ENCODE measurements at places on chromosomes 13 and 19.

DNA sequence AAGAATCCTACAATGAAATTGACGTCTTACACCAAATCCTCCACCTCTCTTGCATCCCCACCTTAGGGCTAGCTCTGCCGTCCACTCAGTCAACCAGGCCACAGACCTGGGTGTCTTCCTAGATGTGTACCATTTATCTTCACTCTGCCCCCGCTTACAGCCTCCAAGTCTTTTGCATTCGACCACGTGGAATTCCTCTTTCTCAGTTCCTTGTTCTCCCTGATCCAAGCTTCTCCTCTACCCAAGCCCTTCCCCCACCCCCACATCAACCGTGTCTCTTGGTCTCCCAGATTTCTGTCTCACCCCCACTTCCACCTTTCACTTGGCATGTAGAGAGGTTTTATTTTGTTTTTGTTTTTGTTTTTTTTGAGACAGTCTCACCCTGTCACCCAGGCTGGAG is 1.2 kb upstream of the DMWD start:
- no peak for DNase-seq

DNA sequence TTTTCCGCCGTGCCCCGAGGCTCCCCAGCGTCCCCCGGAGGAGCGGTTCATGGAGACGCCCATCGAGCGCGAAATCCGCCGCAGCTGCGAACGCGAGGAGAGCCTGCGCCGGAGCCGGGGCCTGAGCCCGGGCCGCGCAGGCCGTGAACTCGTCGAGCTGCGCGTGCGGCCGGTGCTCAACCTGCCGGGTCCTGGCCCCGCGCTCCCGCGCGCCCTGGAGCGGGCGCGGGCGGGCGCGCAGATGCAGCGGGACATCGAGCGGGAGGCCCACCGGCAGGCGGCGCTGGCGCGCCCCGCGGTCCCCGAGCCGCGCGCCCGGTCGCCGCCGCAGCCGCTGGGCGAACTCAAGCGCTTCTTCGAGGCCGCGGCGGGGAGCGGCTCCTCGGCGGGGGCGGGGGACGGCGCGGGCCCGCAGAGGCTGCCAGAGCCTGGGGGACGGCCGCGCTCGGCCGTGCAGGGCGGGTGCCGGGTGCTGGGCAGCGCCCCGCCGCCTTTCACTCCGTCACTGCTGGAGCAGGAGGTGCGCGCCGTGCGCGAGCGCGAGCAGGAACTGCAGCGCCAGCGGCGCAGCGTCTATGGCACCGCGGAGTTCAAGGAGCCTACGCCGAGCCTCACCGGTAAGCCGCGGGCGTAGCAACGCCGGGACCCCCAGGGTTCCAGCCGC is 807 bp downstream of the MISP3 start:
- peak; percentile 92 for DNase-seq

- no peak for DNase-seq
Observed at GRCh38 chr13:106449096-106449495, 86.4 kb downstream of the EFNB2 start.

DNA sequence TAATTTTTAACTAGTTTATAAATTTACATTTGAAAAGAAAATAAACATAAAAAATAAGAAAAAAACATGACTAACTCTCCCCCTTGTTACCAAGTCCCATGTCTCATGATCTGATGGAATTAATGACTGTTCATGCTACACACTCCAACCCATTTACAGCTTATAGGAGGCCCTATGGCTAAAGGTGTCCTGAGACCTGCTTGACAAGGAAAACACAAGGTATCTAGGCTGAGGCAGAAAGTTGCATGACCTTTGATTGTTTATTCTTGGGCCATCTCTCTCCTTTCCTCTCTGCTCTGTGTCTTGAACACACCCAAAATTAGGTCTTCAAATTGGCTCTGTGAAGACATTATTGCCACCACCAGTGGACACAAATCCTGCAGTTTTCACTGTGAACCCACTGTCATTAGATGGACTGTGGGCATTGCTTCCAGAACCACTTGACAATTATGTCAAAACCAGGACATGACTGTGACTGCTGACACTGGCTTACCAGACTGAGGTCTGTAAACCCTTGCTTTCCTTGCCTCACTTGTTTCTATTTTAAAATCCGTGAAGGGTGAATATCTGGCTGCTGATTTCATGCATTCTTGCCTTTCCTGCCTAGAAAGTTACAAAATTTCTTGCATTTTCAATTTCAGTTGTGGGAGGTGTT is 386.5 kb upstream of the SPRY2 start:
- DNase-seq, result no peak

DNA sequence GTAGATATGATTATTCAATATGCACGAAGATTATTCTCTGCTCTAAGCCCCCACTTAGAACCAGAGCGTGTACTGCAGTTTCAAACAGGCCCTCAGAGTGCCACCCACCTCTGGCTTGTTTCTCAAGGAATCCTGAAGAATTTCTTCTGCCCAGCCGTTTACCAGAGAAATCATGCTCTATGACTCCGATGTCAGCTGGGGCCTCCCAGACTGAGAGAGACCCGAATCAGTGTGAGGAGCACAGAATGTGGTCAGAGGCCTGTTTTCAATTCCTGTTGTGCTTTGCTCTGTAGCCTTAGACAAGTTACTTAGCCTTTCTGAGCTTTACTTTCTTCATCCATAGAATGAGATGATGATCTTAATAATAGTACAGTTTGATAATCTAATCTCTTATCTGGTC is 5.5 kb downstream of the PNMA8C start:
- DNase-seq, result no peak

GRCh38 chr13:22629374-22629773 is 551.4 kb upstream of the SGCG start:
- DNase-seq, result no peak

GRCh38 chr19:44607049-44607448 is 6.3 kb upstream of the IGSF23 start:
- DNase-seq, result no peak

- DNase-seq, result no peak
Observed at GRCh38 chr19:55483706-55484592, 1.0 kb upstream of the NAT14 start.

DNA sequence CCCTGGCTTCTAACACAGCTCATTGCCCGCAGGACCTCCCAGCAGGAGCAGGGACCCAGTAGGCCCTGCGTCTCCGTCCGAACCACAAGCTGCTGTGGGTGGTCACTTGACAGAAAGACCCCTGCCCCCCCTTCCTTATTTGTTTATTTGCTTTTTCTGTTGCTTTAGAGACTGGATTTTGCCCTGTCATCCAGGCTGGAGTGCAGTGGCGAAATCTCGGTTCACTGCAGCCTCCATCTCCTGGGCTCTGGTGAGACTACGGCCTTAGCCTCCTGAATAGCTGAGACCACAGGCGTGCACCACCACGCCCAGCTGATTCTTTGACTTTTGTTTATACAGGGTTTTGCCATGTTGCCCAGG is 7.6 kb upstream of the PTBP1 start:
- no peak for DNase-seq

- DNase-seq, result peak; percentile 47
Observed at GRCh38 chr19:34428549-34429285, 536 bp downstream of the UBA2 start.

GRCh38 chr13:93925990-93926389 is 553.5 kb downstream of the DCT start:
- DNase-seq, result no peak

DNA sequence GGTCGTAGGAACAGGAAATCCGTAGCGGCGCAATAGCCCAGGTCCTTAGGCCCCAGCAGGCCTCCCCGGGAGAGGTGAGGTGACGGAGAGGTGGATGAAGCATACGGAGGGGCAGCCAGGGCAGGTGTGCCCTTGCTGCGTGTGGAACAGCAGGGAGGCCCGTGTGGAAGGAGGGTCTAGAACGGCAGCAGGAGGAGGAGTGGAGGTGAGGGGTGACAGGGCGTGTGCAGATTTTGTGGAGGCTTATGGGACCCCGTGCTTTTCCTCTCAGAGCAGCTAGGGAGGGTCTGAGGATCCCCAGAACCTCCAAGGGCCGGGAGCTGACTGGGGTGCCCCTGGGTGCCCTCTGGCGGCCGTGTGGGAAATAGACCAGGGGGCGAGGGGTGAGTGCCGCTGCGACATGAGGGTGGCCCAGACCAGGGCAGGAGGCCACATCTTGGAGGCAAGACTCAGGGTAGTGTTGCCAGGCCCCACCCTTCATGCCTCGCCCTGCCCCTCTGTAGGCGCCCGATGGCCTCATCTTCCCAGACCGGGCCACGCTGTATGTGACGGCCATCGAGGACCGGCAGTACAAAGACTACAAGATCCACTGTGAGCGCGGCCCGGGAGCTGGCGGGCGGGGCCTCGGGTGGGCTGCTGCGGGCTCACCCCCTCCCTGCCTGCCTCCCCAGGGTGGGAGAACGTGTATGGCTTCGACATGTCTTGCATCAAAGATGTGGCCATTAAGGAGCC is 5.0 kb upstream of the ADM5 start:
- DNase-seq, result peak; percentile 68
